GM19239 (cell line): ENCODE measurements at places on chromosomes 7 and 10.

- DNase-seq = no peak
Measured at GRCh38 chr7:158235862-158236261, 351.8 kb downstream of the PTPRN2 start.

GRCh38 chr7:147756300-147756699 lies 834.3 kb upstream of the C7orf33 start:
- no peak for DNase-seq

DNA sequence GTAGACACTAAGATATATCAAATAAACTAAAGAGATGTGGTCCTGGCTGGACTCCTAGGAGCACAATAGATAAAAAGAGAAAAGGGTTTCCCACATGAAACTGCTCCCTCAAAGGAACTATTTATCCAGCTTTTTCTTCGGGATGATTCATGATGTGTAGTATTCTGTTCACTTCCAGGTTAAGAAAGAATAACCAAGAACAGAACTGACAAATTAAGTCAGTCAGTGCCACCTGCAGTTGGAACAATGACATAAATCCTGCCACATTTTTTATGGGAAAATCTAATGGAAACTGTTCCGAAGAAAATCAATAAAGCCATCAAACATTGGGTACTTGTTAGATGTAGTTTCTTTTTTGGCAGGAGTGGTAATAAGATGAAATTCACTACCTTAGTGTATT lies 87.1 kb downstream of the POLR1F start:
- no peak for DNase-seq

DNA sequence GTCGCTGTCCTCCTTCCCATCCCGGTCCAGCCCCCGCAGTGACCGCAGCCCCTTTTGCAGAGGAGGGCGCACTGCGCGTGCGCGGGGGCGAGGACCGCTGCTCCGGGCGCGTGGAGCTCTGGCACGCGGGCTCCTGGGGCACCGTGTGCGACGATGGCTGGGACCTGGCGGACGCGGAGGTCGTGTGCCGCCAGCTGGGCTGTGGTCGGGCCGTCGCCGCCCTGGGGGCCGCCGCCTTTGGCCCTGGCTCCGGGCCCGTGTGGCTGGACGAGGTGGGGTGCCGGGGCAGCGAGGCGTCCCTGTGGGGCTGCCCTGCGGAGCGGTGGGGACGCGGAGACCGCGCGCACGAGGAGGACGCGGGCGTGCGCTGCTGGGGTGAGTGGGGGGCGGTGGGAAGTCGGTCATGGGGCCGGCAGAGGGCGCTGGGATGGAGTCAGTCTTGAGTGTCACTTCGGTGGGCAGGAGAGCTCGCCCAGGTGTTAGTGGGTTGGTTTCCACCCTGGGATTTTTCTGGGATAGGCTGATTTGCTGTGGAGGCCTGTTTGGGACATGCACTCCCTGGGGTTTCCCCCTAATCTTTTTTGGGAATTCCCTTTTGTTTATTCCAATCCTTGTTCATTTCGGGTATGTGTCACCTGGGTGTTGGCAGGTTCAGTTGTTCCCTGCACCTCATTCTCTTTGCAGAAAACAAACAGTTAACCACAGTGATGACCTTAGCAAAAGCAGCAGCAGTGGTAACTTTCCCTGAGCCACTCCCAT lies 11.6 kb downstream of the SCART1 start:
- DNase-seq = no peak

GRCh38 chr7:155729847-155730246 lies 82.4 kb downstream of the SHH start:
- DNase-seq = no peak

- no peak for DNase-seq
Measured at GRCh38 chr7:108684629-108685028, 115.0 kb downstream of the DNAJB9 start.
